Vein endothelial cell (primary cell): ENCODE measurements at places on chromosomes 3 and 15. TPM values are rescaled to one million over a fixed set of nuclear protein-coding genes. Genes with fewer than 3 reads are reported as not detected.

Gene GOLGA8R
- 0.57 and 2.3 TPM in 2 replicates for total RNA-seq

Gene STRIT1
- total RNA-seq = not detected in 2 replicates

Gene PP2D1
- not detected in 2 replicates for total RNA-seq

Gene ERICH6
- not detected in 2 replicates for total RNA-seq

Gene LRRC15
- under 0.01 TPM in 1 of 2 replicates, not detected in the other for total RNA-seq

Gene CAPN7
- 28.5 and 34.0 TPM in 2 replicates for total RNA-seq

Gene CPNE9
- total RNA-seq = not detected in 2 replicates

Gene TEX55
- not detected in 2 replicates for total RNA-seq

Gene PSTPIP1
- total RNA-seq = not detected in 2 replicates

Gene PLA2G4D
- not detected in 2 replicates for total RNA-seq

Gene LTK
- 0.10 TPM in 1 of 2 replicates, not detected in the other for total RNA-seq

Gene GATA2
- 30.1 and 51.0 TPM in 2 replicates for total RNA-seq

Gene LNP1
- total RNA-seq = 0.98 and 1.6 TPM in 2 replicates

Gene TMC3
- not detected in 2 replicates for total RNA-seq

Gene FRMD5
- total RNA-seq = 8.6 and 12.7 TPM in 2 replicates

Gene GPR27
- total RNA-seq = not detected in 2 replicates

Gene AMOTL2
- total RNA-seq = 141 and 175 TPM in 2 replicates

Gene SI
- not detected in 2 replicates for total RNA-seq

Gene C3orf85
- not detected in 2 replicates for total RNA-seq

Gene IMPDH2
- total RNA-seq = 292 and 320 TPM in 2 replicates

Gene TTLL13
- 0.38 TPM in 1 of 2 replicates, not detected in the other for total RNA-seq

Gene DPP8
- 45.4 and 51.4 TPM in 2 replicates for total RNA-seq

Gene RETNLB
- not detected in 2 replicates for total RNA-seq

Gene LMAN1L
- not detected in 2 replicates for total RNA-seq

Gene RMDN3
- 25.9 and 29.4 TPM in 2 replicates for total RNA-seq
